T-helper 17 cell (primary cell): ENCODE measurements at places on chromosomes 16 and 17. TPM values are rescaled to one million over a fixed set of nuclear protein-coding genes. Genes with fewer than 3 reads are reported as not detected.

DNA sequence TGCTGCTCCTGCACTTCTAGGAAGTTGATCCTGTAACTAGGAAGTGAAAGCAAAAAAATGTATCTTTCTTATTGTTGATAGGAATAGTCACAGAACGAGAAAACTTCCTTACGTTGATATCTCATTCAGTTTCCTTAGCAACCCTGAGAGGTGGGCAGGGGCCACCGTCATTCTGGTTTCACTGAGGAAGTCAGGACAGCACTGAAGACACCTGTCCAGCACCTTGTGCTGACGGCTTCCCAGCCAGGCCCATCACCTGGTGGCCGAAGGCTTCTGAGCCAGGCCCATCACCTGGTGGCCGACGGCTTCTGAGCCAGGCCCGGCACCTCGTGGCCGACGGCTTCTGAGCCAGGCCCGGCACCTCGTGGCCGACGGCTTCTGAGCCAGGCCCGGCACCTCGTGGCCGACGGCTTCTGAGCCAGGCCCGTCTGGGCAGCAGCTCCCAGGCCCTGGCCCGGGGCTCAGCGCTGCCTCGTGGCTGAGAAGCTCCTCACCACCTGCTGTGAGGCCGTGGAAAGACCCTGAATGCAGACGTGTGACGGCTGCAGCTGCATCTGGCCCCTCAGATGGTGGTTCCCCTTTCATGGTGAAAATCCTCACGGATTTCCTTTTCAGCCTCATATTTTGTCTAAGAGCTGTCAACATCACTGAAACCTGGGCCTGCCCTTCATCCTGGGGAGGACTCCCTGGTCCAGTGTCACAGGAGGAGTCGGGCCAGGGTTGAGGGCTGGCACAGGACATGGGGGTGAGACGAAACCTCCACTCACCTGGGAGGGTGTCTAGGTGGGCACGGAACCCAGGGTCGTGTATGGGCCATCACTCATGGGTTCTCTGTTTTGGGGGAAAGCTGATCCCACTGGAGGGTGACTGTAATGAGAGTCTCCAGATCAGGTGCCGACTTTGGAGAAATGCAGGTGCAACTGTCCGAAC lies 33.0 kb upstream of the ZNF750 start:
- DNase-seq = no peak

DNA sequence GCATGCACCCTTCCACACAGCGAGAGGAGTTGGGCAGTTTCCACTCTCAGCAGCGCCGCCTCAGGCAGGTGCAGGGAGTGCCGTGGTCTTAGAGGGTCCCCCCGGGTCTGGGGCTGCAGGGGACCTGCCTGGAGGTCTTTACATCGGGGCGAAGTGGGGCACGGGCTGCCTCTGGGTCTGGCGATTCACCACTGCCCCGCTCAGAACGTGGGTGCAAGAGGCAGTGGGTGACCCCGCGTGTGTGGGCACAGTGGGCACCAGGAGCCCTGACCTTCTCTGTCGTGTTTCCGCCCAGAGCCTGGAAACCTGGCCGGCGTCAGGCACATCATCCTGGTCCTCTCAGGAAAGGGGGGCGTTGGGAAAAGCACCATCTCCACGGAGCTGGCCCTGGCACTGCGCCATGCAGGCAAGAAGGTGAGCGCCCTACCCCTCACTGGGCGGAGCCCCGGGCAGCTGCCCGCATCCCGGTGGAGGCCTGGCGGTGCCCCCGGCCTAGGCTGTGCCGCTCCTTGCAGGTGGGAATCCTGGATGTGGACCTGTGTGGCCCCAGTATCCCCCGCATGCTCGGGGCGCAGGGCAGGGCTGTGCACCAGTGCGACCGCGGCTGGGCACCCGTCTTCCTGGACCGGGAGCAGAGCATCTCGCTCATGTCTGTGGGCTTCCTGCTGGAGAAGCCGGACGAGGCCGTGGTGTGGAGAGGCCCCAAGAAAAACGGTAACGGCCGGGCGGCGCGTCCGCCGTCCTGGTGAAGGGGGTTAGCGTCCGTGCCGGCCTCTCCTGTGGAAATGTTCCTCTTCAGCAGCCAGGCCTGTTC lies 3.7 kb downstream of the NUBP2 start:
- DNase-seq = no peak

Gene AOC3
- total RNA-seq = 1.0 TPM

Gene CDH15
- total RNA-seq = not detected

Gene ST6GALNAC2
- total RNA-seq = 2.2 TPM

Gene RNF157
- 45.3 TPM for total RNA-seq
